ENCODE measurements at places on chromosomes 2 and 18. TPM values are rescaled to one million over a fixed set of nuclear protein-coding genes. Genes with fewer than 3 reads are reported as not detected.

The TMEM163 gene
- total RNA-seq = 27.2 TPM

The CFC1 gene
- total RNA-seq = not detected

DNA sequence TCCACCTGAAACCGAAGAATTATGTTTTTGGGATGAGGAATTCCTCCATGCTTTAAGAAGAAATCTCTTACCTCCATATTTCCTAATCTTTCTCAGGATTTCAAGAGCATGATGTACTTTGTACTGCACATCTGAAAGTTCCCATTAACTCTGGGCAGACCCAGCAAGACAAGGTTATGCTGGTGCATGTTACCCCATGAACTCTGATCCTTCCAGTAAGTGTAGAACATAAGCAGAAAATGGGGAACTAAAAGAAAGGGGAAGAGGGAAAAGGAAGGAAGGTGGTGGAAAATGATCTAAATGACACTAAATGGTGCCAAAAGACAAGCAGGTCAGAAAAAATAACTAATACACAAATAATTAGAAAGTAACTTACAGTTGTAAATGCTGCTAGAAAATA lies 50.7 kb downstream of the STRN start:
- DNase-seq = no peak

GRCh38 chr2:143600116-143600515 lies 470.9 kb downstream of the ARHGAP15 start:
- DNase-seq = no peak

The MAB21L4 gene
- total RNA-seq = 117 TPM

GRCh38 chr2:23583467-23583866 lies 198.5 kb downstream of the KLHL29 start:
- no peak for DNase-seq

GRCh38 chr2:102698369-102699111 lies 63.3 kb upstream of the TMEM182 start:
- no peak for DNase-seq

- no peak for DNase-seq
Measured at GRCh38 chr18:77320971-77321559, 71.4 kb downstream of the GALR1 start.

- no peak for DNase-seq
Measured at GRCh38 chr2:110832740-110833139, 100.4 kb downstream of the ACOXL start.

The GPR155 gene
- total RNA-seq = 4.9 TPM

DNA sequence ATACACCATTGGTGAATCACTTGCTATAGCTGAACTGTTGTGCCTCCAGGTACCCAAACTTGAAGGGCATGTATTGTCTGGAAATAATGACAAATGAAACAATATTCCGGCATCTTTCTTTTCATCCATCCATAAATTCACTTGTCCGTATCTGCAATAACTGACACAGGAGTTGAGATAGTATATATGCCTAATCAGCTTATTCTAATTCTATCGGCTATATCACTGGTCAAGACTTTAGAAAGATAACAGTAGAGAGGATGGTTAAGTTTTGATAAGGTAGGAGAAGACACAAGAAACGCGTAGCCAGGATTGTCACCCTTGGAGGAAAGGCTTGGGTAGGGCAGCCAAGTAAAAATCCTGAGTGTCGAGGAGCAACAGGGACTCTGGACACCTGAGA lies 1634.6 kb upstream of the CELF4 start:
- DNase-seq = no peak

The SH2D6 gene
- not detected for total RNA-seq

- DNase-seq = peak; percentile 8
Measured at GRCh38 chr2:239262484-239263230, 138.2 kb downstream of the HDAC4 start.

The RTP5 gene
- 2.1 TPM for total RNA-seq

The MERTK gene
- total RNA-seq = 22.0 TPM

- DNase-seq = no peak
Measured at GRCh38 chr18:36808681-36809080, 20.1 kb downstream of the TPGS2 start.

The UGT1A10 gene
- not detected for total RNA-seq

- DNase-seq = no peak
Measured at GRCh38 chr2:88129313-88129959, 1.6 kb upstream of the FABP1 start.

The CFAP53 gene
- total RNA-seq = 0.34 TPM

GRCh38 chr2:156800781-156801361 lies 364.7 kb downstream of the GPD2 start:
- no peak for DNase-seq

The GNLY gene
- 24.1 TPM for total RNA-seq

DNA sequence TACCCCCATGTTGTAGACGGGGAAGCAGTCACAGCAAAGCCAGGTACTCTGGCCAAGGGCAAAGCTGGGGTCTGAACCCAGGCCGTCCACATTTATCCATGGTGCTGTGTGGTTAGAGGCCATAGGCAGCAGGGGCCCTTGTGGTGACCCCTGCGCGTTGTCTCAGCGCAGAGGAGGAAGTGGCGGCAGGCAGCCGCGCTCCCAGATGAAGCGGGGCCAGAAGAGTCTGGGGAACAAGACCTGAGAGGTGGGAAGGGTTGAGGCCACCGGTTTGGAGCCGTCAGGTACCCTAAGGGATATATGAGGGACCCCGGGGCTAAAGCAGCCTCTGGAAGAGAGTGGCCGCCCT lies 770 bp downstream of the ZNF396 start:
- peak; percentile 58 for DNase-seq

DNA sequence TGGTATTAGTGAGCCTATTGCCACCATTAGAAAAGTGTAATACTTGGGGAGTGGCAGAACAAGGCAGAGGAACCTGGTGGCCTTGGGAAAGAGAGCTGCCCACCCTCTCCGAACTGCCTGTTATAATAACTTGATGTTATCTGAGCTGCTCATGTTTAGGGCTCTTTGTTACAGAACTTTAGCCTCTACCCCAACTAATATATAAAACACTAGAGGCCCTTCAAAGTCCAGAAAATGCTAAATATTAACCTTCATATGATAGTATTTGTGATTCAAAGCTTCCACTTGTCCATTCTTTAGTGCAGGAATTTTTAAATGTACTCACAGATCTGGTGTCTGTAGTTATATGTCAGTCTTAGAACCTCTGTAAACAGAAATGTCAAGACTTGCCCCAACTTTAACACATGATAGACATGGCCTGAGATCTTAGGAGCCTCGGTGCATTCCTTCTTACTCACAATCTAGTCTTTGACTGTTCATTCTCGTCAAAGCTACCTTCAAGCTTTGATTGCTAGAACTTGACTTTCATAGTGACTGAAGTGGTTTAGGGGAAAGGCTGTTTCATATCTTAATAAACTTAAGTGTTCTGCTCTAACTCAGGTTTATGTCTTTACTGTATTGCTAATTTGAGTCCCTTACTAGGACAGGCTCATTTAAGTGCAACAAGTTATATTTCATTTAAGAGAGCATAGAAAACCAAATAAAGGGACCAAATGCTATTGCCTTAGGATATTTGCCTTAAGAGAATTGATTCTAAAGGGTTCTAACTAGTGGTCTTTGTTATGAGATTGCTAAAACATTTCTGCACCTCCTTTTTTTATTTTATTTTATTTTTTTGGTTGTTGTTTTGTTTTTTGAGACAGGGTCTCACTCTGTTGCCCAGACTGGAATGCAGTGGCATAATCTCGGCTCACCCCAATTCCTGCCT lies 41.6 kb downstream of the DDX1 start:
- no peak for DNase-seq

- no peak for DNase-seq
Measured at GRCh38 chr2:39515273-39515896, 78.3 kb upstream of the MAP4K3 start.

- DNase-seq = no peak
Measured at GRCh38 chr2:6793913-6794312, 71.8 kb downstream of the CMPK2 start.

GRCh38 chr18:45024357-45025088 lies 343.8 kb downstream of the SETBP1 start:
- no peak for DNase-seq

The C2orf66 gene
- total RNA-seq = not detected
